ENCODE measurements at places on chromosomes 12 and 14.

GRCh38 chr12:124267205-124267778 is 27.6 kb upstream of the RFLNA start:
- DNase-seq: no peak

- no peak for DNase-seq
These were observed 285.9 kb downstream of the MDGA2 start for GRCh38 chr14:47389535-47389934.

DNA sequence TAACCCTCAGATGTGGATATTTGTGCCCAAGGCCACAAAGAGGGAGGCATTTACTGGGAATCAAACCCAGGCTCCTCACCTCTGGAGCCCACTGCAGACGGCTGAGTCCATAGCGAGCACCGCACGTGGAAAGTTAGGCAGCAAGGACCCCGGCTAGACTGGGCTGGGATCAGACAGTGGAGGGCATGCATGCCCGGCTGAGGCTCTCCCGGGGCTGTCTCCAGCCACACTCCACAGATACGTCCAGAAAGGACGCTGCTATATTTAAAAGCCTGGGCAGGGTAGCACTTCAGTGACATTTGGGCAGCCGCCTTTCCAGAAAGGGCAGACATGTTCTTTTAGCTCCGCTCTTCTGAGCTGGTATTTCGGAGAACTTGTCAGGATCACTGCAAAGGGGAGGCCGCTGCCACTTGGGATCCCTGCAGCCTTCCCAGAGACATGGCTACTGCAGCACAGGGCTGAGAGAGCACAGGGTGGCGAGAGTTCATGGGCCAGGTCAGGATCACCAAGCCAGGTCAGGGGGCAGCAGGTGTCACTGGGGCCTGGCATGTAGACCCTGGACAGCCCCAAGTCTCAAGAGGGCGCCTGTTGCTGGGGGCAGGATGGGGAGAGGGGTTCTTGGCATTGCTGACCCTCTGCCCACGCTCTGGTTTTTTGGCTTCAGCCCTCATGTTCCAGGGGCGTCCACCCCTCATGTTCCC is 121.7 kb downstream of the PHETA1 start:
- no peak for DNase-seq

- DNase-seq: no peak
These were observed 11.5 kb downstream of the ASPG start for GRCh38 chr14:104096751-104097700.

- DNase-seq: no peak
These were observed 8.5 kb upstream of the MYO1A start for GRCh38 chr12:57058454-57058853.

DNA sequence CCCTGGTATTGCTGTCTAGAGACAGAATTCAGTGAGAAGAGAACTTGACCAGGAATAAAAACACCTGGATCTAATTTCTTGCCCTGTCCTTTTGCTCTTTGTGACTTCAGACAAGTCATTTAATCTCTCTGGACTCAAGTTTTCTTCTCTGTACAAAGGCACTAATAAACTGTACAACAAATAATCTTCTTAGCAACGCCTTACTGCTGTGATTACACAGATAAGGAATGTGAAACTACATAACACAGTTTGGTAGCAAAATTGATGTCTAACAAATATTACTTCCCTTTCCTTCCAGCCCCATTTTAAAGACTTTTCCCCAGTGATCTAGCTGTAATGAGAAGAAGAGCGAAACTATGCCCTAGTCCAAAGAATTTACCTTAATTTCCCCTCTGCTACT is 69.3 kb downstream of the BCAT1 start:
- no peak for DNase-seq

DNA sequence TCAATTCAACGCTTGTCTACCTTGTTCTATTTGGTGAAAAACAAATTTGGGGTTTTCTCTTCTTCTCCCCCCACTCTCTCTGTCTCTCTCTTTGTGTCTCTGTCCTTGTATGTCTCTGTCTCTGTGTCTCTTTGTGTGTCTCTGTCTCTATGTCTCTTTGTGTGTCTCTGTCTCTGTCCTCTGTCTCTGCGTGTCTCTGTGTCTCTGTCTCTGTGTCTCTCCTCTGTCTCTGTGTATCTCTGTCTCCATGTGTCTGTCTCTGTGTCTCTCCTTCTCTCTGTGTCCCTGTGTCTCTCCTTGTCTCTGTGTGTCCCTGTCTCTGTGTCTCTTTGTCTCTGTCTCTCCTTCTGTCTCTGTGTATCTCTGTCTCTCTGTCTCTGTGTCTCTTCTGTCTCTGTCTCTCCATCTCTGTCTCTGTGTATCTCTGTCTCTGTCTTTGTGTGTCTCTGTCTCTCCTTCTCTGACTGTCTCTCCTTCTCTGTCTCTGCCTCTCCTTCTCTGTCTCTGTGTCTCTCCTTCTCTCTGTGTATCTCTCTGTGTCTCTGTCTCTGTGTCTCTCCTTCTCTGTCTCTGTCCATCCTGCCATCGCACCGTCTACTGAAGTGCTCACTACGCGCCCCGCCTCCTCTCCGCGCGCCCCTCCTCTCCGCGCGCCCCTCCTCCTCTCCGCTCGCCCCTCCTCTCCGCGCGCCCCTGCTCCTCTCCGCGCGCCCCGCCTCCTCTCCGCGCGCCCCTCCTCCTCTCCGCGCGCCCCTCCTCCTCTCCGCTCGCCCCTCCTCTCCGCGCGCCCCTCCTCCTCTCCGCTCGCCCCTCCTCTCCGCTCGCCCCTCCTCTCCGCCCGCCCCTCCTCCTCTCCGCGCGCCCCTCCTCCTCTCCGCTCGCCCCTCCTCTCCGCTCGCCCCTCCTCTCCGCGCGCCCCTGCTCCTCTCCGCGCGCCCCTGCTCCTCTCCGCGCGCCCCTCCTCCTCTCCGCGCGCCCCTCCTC is 12.8 kb downstream of the LRCOL1 start:
- no peak for DNase-seq

GRCh38 chr14:69807192-69807591 is 10.2 kb upstream of the SLC10A1 start:
- no peak for DNase-seq

DNA sequence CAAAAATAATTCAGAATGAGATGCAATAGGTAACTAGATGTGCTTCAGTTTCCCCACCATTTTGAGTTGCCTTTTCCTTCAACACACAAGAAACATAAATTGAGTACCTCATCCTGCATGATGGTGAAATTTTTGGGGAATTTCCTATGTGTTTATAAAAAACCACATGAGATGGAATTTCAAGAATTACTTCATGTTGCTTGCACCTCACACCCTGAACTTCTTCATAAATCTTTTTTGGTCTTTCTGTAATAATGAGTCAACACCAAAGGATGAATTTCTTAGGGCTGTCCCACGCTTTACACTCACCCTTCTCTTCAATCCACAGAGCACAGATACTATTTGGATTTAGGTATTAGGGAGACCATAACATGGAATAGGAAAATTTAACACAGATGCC is 22.6 kb upstream of the LUM start:
- peak; percentile 21 for DNase-seq

GRCh38 chr12:67826148-67826547 is 163.1 kb upstream of the IFNG-AS1 start:
- no peak for DNase-seq

DNA sequence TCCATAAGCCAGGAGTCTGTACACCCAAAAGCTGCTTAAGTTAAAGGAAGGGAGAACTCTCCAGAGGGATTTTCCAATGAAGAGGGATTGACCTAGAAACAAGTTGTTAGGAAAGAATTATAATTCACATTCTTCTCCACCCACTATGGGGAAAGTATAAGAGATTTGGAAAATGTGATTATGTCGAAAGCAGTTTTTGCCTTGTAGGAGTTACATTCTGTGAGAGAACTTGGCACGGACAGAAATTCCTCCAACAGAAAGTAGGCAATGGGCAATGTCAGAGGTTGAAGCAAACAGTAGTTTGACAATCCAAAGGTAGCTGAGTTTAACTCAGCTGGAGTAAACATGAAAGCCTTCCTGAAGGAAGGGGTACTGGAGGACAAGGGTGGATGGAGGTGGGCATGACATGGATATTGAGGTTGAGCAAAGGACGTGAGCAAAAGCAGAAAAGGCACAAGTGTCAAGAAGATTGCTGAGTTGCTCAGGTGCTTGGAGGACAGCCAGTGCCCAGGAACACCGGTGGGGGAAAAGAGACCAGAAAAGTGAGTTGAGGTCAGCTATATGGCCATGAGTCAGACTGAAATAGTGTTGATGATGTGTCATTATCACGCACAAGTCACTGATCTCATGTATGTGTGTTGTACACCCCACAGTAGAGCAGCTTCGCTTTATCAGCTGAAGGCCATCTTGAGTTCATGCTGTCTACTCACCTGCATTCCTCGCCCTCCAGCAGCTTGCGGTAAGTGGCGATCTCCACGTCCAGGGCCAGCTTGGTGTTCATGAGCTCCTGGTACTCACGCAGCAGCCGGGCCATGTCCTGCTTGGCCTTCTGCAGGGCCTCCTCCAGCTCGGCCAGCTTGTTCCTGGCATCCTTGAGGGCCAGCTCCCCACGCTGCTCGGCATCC is 4.0 kb downstream of the KRT5 start:
- no peak for DNase-seq

DNA sequence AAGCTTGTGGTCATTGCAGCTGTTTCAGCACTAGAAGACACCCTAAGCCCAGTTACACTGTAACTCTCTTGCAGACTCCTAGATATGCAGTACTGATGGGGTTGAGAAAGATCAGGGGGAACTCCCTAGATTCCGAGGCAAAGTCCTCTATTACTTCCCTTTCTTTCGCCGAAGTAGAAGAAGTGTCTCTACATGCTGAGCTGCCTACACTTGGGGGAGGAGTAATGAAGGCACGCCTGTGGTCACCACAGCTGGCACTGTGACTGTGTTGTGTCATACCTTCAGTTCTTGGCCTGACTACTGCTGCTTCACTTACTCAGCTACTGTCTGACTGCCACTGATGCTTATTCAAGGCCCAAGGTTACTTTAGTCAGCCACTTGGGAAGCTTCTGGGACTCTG is 35.1 kb upstream of the RPL10L start:
- DNase-seq: peak; percentile 63

- DNase-seq: no peak
These were observed 88.9 kb upstream of the NRXN3 start for GRCh38 chr14:78081245-78081644.

- peak; percentile 50 for DNase-seq
These were observed 24.4 kb upstream of the CRACR2A start for GRCh38 chr12:3777206-3777809.

DNA sequence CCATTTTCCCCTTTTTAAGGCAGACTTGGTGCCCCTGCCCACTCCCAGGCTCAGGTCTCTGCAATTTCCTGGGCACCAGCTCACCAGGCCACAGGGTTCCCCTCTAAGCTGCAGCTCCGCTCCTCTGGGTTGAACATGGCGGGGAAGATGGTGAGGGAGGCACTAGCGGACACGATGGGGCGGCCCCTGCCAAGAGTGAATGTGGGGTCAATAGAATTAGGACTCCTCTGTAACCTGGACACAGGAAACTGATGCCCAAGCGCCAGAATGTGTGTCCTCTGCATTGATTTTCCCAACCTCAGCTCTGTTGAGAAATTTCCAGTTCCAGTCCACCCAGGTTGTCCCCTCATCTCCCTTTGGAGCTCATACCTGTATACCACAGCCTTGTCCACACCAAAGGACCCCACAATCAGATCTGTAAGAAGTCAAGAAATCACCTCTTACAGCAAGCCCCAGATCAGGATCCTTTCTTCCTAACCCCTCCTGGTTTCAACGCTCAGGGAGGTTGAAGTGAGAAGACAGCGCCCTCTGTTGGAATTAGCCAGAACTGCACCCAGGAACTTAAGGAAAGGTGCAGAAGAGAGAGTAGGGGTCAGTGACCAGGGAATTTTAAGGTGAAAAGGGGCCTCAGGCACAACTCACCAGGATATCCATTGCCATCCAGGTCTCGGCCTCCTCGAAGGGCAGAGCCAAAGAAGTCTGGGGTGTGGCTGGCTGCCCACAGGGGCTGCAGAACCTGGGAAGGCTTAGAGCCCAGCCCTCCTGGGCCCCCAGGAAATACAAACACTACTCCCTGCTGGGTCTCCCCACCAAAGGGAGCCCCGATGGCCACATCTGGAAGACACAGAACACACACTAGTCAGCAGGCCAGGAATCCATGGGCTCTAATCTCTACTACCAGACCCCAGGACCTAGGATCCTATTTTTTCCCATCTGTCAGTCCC is 14.7 kb downstream of the ITGA5 start:
- DNase-seq: peak; percentile 82

- DNase-seq: no peak
These were observed 6.0 kb upstream of the IRF9 start for GRCh38 chr14:24155100-24155499.

GRCh38 chr14:32564596-32564995 is 235.5 kb downstream of the AKAP6 start:
- peak; percentile 8 for DNase-seq

DNA sequence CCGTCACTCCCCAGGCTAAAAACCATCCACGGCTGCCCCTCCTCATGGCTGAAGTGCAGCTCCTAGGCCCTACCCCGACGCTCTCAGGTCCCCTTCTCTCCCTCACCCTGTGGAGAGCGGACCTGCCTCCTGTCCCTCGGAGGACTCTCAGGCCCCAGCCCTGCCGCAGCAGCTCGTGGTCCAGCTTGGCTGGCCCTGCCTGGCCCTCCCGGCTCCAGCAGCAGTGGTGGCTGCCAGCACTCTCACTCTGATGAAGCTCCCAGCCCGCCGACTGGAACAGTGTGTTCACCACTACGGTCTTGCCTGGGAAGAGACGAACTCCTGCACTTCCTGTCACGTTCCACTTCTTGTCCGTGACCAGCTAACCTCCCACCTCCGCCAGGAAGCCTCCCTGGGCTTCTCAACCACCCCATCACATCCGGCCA is 11.1 kb downstream of the BAG5 start:
- no peak for DNase-seq

DNA sequence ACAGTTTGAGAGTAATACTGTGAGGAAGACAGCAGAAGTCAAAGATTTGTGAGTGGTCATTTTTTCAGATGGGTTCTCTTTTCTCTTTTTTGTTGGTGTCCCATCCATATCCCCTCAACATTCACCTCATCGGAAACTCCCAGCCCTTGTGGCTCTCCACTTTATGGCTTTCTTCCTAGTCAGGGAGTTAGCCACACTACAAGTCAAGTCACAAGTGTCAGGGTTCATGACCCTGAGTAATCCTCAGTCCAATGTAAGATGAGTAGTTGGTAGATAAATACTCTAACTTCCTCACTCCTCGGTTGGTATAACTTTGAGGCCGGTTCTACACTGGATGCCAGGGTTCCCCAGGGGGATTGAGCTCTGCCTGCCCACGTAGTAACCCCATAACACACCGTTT is 41.4 kb downstream of the PTGER2 start:
- peak; percentile 69 for DNase-seq

DNA sequence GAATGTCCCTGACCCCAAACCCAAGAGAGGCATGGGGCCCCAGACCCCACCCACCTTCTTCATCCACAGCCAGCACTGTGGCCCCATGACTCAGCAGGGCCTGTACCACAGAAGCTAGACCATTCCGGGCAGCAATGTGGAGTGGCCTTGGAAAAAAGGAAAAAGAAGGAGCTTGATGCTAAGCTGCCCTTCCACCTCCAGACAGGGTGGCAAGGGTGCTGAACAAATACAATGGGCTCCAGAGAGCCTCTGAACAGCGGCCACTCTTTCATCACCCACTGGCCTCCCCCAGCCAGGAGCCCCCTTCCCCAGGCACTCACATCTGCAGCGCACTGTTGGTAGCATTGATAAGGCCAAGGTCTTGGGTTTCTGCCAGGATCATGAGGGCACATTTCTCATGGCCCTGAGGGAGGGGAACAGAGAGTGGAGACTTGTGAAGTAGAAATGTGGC is 13.9 kb downstream of the SLC39A5 start:
- no peak for DNase-seq
